ENCODE measurements at places on chromosomes 2 and 18.
A peak's percentile ranks its signal among the peaks of the same experiment; 100 is the strongest.

GRCh38 chr2:206836722-206837121 lies 71.3 kb downstream of the FASTKD2 start:
- DNase-seq: peak; percentile 8

GRCh38 chr2:9811679-9812511 lies 31.4 kb upstream of the TAF1B start:
- no peak for DNase-seq

DNA sequence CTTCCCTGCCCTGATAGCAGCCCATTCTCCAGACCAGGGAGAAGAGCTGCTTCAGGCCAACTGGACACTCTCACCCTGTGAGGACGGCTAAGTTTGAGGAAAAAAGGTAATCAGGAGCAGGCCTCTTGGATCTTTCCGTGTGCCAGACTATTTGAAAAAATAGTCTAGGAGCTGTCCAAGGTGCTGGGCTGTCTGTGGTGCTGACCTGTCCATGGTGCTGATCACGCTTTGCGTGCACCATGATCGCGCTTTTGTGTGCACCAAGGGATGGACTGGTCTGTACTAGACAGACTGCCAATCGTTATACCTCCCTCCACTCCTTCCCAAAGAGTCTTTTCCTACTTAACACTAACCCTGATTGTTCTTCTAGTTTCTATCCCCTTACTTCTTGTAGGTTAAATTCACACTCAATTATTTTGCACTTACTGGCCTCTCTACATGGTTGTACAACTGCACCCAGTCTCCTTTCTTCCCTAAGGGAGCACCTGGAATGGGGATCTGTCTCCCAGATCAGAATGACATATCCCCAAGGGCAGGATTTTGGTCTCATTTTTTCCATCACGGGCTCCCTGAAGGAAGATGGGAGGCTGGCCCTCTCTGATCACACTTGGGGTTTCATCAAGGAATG lies 295.4 kb downstream of the CELF4 start:
- DNase-seq: no peak

GRCh38 chr2:220469201-220469600 lies 841.8 kb downstream of the SLC4A3 start:
- no peak for DNase-seq

- no peak for DNase-seq
Measured at GRCh38 chr2:231200805-231201474, 2.5 kb downstream of the ARMC9 start.

GRCh38 chr18:65661391-65661790 lies 89.4 kb upstream of the CDH7 start:
- no peak for DNase-seq

DNA sequence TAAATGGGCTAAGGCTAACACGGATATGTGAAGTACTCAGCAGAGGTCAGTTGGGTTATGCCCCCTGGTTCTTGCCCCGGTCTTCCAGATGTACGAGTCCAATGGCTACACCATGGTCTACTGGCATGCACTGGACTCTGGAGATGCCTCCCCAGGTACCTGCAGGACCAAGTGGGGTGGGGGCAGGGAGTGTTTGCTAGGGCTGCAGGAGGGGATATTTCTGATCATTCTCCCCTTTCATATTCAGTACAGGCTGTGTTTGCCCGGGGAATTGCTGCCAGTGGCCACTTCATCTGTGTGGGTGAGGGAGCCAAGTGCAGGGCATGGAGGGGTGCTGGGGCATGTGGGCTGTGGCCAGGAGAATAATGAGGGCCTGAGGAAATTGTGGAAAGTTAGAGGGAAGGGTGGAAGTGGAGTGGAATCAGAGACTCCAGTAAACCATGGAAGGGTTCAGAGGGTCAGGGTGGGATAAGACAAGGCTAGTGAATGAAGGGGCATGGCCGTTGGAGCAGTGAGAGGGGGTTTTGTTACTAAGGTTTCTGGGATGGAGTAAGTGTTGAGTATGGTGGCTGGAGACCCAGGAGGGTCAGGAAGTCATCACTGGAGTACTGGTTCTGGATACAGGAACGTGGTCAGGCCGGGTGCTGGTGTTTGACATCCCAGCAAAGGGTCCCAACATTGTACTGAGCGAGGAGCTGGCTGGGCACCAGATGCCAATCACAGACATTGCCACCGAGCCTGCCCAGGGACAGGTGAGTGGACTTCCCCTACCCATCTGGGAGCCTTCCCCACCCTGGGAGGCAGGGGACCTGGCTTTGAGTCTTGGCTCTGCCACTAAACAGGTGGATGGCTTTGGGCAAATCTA lies 1.9 kb downstream of the WDR54 start:
- DNase-seq: no peak

- DNase-seq: no peak
Measured at GRCh38 chr18:457140-457519, 43.4 kb downstream of the COLEC12 start.

DNA sequence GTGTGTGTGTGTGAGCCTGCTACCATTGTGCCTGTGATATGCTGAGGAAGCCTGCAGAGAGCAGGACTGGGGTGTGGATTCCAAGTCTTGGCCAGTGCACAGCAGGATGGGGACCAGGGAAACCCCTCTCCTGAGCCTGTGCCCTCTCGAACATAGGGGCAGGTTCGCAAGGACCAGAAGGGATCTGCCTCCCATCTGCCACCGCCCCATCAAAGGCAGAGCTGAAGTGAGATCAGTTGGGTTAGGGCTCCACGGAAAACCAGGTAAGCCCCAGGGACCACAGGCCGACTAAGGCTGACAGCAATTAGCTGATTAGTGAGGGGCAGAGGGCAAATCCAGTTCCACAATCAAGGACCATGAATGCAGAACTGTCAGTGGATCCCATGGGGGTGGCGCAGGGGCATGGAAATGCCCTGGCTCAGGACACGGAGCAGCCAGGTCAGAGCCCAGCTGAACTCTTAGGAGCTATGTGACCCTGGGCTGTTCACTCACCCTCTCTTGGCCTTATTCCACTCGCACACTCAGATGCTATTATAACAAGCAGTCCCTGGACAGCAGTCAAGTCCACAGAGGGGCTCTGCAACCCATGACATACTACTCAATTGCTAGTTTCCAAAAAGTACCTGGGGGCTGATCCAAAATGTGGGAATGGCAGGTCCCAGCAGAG lies 84.2 kb upstream of the ID2 start:
- DNase-seq: no peak

DNA sequence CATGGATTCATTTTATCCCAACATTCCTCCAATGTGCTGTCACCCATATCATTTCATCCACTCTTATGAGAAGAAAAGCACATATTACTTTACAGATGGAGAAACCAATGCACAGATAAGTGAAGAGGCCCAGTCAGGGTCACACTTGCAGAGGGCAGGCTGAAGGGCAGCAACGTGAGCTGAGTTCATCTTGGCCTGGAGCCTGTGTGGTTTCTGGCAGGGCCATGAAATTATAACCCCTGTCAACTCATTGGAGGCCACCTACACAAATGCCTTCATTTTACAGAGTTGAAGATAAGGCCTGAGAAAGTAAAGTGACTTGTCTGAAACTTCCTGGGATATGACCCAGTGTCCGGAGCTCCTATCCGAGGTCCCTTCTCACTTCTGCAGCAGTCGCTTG lies 88.4 kb upstream of the NRP2 start:
- no peak for DNase-seq

DNA sequence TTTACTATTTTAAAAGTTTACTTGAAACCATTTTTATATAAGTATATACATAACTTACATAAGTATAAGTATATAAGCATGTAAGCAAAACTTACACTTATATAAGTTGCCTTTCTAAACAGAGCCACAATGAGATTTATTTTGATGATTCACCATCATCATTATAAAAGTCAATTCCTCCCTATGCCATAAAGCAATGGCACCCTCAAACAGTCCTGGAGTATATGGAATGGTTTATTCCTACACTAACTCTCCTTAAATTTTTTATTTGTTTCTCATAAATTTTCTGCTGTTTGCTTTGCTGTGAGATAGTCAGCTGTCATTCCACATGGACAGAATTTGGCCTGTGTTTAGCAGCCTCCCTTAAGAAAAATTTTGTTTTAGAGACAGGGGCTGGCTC lies 114.2 kb downstream of the NAB1 start:
- DNase-seq: no peak

- DNase-seq: no peak
Measured at GRCh38 chr2:174612970-174613369, 15.4 kb upstream of the WIPF1 start.

DNA sequence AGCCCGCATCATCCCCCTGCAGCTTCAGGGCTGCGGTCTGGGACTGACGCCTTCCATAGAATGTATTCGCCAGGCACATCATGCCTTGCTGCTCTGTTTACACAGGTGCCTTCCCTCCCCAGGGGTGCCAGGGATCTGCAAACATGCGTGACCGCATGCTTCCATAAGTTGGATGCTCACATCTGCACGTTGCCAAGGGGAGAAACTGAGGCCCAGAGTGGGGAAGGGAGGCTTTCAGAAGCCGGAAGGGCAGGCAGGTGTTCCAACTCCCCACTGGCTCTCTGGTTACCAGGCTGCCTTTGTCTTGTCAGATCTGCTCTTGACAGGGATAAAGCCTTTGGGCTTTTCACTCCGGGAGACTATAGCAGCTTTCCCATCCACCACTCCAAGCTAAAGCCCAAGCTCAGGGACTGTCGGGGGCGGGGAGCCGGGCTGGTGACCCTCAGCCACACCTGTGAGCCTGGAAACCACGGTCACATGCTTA lies 125.8 kb upstream of the TNP1 start:
- peak; percentile 96 for DNase-seq

GRCh38 chr2:71779774-71780105 lies 326.4 kb downstream of the DYSF start:
- DNase-seq: no peak

DNA sequence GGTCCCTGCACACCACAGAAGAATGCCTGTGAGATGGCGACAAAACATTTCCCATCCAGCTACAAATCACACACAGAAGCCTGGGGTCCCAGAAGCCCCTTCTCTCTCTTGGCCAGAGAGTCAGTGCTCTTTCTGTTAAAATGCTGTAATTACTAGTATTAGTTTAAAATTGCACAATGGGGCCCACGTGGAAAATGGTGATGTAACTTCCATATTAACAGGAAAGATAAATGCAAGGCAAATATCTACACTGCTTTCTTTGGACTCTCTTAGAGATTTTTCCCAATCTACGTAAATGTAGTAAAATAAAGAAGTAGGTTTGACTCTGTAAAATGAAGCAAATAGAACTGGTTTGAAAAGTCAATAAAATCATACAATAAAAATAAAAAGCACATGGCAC lies 113.9 kb upstream of the TFCP2L1 start:
- DNase-seq: no peak

- DNase-seq: no peak
Measured at GRCh38 chr2:218180467-218181114, 13.8 kb upstream of the CXCR1 start.

- DNase-seq: no peak
Measured at GRCh38 chr18:685438-685837, 27.0 kb downstream of the ENOSF1 start.

- no peak for DNase-seq
Measured at GRCh38 chr18:35747894-35748472, 166.4 kb downstream of the GALNT1 start.

DNA sequence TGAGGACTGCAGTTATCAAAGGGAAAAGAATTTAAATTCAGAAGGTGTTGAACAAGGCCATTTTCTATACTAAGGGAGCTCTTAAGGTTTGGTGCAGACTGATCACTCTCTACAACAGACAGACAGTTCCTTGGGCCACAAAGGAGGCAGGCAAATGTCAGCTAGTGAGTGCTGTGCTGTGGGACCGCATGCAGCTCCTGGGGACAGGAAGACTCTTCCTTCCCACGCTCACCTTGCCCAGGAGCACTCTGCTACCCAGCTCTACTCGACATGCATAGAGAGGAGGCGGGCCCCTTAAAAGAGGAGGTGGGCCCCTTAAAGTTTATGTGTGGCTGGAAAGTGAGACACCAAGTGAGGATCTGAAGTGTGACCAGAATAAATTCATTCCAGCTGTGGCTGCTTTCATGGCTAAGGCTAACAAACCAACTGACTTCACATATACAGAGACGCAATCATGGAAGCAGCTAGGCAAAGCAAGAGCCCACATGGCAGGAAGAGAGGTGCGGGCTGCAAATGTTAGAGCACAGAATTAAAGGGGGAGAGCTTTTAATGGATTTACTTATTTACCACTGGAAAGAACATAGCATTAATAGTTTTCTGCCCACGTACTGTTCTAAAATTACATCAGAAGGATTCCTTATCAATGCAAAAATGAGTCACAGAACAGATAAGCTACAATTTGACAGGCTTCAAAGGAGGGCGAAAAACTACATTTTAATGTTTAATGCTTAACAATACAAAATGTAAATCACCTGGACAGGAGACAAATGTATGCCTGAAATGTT lies 101.4 kb upstream of the RNU4ATAC start:
- no peak for DNase-seq

DNA sequence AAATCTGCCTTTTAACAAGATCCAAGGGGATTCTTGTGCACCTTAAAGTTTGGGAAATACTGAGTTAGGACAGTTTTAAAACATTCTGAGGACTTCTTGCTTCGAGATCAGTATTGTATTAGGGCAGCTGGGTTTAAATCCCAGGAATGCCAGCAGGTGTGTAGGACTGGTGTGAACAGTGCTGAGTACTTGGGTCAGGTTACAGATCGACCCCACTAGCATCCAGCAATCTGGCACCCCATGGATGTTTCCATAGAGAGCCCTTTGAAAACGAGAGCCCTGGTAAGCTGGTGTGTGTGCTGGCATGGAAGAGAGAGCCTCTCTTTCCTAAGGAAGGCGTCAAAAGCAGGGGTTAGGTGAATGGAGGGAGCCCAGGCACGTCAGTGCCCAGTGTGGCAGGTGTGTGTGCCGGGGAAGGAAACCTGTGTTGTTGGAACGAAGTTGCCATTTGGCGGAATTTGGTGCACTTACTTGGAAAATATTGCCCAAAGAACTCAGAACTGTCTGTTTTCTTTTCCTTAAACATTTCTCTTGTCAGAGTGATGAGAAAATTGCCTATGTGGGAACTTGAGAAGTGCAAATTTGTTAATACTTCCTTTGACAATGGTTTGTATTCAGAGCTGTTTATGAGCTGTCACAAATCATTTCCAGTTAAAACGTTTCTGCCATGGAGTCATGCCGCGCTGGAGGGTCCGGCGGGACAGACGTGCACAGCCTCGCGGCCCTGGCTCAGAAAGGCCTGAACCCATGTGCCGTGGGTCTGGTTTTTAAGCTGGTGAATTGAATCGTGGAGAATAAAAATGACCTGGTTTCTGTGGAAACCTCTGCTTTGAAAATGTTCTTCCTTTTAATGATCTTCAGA lies 38.1 kb downstream of the LDLRAD4 start:
- DNase-seq: peak; percentile 1

DNA sequence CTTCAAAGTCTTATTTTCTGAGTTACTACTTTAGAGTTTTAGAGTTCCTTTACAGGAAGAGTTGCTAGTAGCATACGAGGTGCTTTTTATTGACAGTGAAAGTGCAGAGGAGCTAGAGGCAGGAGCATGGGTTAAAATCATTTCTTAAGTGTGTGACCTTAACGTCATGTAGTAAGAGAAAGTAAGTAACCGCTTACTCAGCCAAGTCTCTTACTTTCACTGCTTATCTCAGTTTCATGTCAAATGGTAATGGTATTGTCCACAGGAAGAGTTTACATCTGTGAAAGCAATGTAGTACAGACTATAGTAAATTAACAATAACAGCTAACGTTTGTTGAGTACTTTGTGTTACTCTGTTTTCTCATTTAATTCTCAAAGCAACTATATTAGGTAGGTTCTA lies 12.6 kb downstream of the NDUFAF7 start:
- DNase-seq: no peak

Measured in NCI-H2029 (cell line).